Vein endothelial cell (primary cell): ENCODE measurements at places on chromosomes 6 and 20. TPM values are rescaled to one million over a fixed set of nuclear protein-coding genes. Genes with fewer than 3 reads are reported as not detected.

Gene SOD2
- total RNA-seq, result 62.7 and 165 TPM in 2 replicates

Gene PDE10A
- total RNA-seq, result 13.4 and 14.0 TPM in 2 replicates

Gene MYLIP
- total RNA-seq, result 17.5 and 19.3 TPM in 2 replicates

Gene TFAP2A
- total RNA-seq, result 0.10 TPM in 1 of 2 replicates, not detected in the other

Gene SIRPD
- total RNA-seq, result not detected in 2 replicates

Gene FHL5
- total RNA-seq, result not detected in 2 replicates

Gene C20orf202
- total RNA-seq, result 0.33 TPM in 1 of 2 replicates, not detected in the other

Gene CLVS2
- total RNA-seq, result not detected in 2 replicates

Gene CTAGE9
- total RNA-seq, result not detected in 2 replicates

Gene TEAD3
- total RNA-seq, result 0.19 and 0.33 TPM in 2 replicates

Gene SLC4A11
- total RNA-seq, result 4.9 TPM in 2 replicates

Gene TRIM38
- 9.1 and 11.8 TPM in 2 replicates for total RNA-seq
